Activated T-cell treated with anti-CD3 and anti-CD28 coated beads for 24 hours (primary cell): ENCODE measurements at places on chromosomes 7 and 10.

- DNase-seq = no peak
Observed at GRCh38 chr7:78496096-78496630, 697.6 kb downstream of the PHTF2 start.

DNA sequence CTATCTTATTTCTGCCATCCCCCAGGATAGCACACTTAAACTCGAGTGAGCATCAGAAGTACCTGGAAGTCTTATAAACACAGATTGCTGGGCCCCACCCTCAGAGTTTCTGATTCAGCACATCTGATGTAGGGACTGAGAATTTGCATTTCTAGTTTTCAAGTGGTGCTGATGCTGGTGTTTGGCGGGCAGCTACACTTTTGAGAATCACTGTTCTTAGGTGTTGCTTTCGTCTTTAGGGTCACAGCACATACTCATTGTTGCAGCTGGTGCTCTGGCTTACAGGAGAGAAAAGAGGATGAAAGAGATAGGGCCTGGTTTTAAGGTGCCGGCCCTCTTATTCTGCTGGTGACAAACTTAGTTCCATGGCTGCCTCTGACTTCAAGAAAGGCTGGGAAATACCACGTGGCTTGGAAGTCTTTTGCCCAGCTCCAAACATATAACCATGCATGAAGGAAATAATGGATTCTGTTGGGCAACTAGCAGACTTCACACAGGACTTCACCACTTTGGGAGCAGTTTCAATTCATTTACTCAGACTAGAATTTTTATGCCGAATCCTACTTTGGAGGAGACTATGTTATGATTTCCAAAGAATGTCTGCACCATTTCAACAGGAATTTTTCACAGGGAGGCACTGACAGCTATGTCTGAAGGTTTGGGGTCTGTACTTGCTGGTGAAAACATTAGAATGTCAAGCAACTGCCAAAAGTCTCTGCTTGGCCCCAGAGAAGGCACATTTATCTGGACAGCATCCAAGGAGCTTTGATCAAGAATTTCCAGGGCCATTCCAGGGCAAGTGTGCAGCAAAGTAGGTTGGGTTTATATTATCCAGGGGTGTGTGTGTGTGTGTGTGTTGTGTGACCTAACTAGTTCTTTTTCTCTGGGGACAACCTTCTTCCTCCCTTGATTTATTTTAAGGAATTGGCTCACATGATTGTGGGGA lies 6.9 kb upstream of the MINDY4 start:
- DNase-seq = no peak

DNA sequence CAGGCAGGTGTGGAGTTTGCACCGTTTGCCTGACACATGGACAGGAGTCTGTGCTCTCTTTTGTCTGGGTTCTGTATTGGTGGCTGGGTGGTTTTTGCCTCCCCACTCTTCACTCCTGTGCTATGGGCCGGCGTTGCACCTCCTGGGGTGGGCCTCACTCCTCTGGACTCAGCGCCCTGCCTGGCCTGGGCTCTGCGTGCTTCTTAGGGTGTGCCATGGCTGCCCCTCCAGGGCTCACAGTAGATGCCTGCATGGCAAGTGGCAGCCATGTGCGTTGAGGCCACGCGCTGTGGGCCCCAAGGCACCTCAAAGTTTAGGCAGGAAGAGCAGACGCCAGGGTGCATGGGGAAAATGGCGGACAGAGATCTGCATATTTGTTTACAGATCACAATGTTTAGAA lies 319.8 kb downstream of the ADARB2 start:
- DNase-seq = no peak

- no peak for DNase-seq
Observed at GRCh38 chr10:92208736-92209135, 82.1 kb downstream of the CPEB3 start.

- no peak for DNase-seq
Observed at GRCh38 chr7:156667110-156667426, 26.5 kb downstream of the RNF32 start.

- DNase-seq = no peak
Observed at GRCh38 chr10:116741391-116742351, 695 bp downstream of the HSPA12A start.

DNA sequence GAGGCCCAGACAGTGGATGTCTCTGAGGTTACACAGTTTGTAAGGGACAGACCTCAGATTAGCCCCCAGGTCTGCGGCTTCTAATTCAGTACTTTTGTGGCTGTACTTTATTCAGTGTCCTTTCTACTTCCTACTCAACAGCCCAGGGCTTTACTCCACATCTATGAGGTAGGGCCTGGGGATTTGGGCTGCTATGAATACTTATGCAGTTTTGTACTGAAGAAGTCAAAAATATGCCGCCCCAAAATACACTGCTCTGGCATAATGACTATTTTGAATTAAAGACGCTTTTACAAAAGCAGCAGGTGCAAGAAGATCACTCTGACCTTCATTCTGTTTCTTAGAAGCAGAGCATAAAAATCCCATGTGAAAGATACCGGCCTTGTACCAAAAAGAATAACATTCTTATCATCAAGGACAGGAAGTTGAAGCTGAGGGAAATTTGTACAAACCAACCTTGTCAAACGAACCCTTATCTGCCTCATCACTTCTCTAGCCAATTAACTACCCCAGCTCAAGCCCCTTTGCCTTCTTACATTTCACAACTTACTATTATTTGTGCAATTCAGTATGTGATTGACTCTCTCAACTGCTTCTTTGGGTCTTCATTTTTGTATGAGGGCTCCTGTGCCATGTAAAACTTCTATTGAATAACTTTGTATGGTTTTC lies 26.1 kb upstream of the TRUB1 start:
- no peak for DNase-seq

DNA sequence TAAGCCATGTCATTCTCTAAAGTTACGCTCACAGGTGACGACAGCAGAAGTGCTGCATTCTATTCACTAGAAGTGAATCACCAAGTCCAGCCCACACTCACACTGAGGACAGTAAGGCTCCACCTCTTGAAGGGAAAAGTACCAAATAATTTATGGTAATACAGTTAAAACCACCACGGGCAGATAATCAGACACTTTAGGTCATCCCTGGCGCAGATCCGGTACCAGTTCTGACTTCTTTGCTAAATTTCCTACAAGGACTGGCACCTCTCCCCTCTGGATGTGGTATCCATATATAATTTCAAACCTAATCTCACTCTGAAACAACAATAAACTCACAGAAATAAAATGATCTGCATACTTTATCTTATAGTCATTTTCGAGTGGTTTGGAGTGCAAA lies 954.7 kb upstream of the GHITM start:
- no peak for DNase-seq

- no peak for DNase-seq
Observed at GRCh38 chr7:139718859-139719258, 58.9 kb downstream of the HIPK2 start.

DNA sequence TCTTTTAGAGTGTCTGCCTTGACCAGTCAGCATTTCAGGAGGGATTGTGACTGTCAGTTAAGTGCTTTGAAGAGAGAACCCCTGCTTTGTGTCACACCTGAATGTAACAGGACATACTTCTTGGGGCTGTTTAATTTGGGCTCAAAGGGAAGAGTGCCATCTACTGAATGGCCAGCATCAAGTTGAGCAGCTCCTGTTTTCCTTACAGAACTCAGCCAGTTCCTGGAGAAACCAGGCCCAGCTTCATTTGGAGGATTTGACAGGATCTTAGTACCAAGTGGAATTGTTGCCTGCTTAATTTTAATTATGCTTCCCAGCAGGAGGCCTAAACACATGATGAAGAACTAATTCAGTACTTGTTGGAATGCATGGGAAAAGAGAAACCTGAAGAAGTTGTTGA lies 8.3 kb downstream of the ADD3 start:
- no peak for DNase-seq

DNA sequence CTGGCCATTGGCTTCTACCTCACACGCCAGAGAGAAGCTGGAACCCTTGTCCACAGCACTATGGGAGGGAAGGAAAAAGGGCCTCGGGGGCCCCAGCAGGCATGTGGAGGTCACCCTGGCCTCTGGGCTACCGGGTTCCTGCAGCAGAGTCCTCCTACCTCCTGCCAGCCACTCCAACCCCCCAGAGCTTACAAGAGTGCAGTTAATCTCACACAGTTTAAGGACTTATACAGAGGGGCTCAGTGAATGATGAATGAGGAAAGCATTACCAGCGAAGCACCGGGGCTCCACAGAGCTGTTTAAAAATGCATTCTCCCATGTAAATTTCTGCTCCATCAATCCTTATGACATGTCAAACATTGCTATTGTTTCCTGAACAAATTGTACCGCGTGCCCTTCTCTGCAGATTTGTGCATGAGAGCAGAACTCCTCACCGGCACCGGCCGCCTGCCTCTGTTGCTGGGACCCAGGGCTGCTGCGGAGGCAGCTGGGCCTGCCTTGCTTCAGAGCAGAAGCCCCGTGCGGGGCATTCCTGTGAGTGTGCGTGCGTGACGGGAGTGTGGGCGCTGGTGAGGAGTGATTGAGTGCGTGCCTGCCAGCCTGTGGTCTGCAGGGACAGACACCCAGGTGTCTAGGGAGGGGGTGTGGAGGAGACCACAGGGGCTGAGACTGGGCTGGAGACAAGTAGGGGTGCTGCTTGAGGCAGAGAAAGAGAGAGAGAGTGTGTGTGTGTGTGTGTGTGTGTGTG lies 52.8 kb downstream of the C10orf105 start:
- no peak for DNase-seq

DNA sequence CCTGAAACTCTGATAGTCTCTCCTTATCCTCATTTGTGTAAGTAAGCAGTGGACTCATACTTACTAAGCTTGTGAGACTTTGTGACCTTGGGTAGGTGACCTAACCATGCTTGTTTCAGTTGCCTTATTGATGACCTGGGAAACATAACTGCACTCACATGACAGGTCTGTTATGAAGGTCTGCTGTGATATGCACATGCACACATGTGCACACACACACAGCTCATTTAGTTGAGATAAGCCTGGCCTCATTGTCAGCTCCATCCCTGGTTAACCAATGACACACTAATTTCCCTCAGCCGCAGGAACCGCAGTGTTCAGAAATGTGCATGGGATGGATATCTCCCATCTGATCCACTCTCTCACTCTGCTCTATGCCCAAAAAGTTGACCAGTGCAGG lies 177.2 kb downstream of the GPAM start:
- no peak for DNase-seq

DNA sequence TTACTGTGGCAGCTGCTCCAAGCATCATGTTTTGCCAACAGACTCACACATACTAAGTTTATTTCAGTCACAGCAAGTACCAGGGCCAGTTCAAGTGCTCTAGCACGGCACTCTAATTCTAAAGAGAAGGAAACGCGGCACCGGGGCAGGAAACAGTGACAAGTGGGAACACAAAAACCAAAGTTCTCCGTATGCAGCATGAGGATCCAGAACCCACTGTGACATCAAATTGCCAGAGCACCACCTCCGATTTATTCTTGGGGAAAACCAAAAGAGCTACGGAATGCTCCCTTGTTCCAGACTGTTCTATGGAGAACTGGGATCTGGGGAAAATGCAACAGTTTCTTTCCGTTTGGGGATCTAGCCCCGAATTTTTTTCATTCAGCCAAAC lies 448 bp upstream of the PTER start:
- no peak for DNase-seq

- DNase-seq = no peak
Observed at GRCh38 chr7:1269336-1269890, 36.7 kb downstream of the UNCX start.

DNA sequence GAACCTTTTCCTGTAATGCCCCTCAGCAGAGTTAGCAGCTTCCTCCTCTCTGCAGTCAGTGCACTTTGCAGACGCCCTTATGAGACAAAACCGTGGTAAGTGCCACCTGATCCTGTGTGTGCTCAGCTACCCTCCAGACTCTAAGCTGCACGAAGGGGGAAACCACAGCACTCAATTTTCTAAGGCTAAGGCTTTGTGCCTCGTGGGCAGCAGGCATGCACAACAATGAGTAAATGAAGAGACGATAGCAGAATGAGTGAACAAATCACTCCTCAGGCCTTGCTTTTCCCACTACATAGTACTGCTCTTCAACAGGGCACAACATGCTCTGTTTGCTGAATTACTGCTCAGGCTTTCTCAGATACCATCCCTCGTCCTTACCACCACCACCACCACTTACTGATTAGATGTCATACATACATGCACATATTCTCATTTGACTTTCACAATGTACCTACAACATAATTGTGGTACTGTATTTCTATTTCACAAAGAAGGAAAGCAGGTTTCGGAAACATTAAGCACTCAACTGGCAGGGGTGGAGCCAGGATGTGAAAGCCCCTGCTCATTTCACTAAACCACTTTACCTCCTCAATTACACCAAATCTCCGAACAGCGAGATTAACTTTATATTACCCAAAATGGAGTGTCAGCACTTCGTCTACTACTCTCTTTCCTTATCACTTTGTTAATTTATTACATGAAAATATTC lies 85.4 kb downstream of the ICA1 start:
- DNase-seq = peak; percentile 42

- DNase-seq = no peak
Observed at GRCh38 chr10:71143170-71143569, 69.2 kb upstream of the UNC5B start.

- no peak for DNase-seq
Observed at GRCh38 chr10:132516771-132517725, 20.5 kb upstream of the INPP5A start.

GRCh38 chr7:118169146-118169545 lies 14.8 kb upstream of the LSM8 start:
- DNase-seq = no peak

- DNase-seq = no peak
Observed at GRCh38 chr7:115682507-115682906, 348.1 kb downstream of the TFEC start.

DNA sequence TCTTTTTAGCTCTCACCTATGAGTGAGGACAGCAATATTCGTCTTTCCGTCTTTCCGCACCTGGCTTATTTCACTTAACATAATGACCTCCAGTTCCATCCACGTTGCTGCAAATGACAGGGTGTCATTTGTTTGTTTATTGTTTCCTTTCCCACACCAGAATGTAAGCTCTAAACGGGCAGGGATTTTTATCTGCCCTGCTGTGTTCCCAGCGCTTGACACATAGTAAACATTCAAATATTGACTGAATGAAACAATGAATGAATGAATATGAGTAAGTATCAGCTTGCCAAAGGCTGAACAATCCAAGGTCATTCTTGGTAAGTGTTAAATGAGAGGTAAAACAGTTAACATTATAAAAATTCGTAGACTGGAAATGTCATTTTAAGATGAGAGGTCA lies 12.8 kb downstream of the SH3PXD2A start:
- DNase-seq = no peak
